WTC11 (cell line): ENCODE measurements at places on chromosomes 1 and 21. TPM values are rescaled to one million over a fixed set of nuclear protein-coding genes. Genes with fewer than 3 reads are reported as not detected.

AMY2B gene
- total RNA-seq: 2.7 to 3.3 TPM (median 3.2 TPM) in 3 replicates

CD48 gene
- total RNA-seq: 0.37 to 0.96 TPM (median 0.66 TPM) in 3 replicates

HMCN1 gene
- 5.6 to 10.6 TPM (median 10.5 TPM) in 3 replicates for total RNA-seq

DNA sequence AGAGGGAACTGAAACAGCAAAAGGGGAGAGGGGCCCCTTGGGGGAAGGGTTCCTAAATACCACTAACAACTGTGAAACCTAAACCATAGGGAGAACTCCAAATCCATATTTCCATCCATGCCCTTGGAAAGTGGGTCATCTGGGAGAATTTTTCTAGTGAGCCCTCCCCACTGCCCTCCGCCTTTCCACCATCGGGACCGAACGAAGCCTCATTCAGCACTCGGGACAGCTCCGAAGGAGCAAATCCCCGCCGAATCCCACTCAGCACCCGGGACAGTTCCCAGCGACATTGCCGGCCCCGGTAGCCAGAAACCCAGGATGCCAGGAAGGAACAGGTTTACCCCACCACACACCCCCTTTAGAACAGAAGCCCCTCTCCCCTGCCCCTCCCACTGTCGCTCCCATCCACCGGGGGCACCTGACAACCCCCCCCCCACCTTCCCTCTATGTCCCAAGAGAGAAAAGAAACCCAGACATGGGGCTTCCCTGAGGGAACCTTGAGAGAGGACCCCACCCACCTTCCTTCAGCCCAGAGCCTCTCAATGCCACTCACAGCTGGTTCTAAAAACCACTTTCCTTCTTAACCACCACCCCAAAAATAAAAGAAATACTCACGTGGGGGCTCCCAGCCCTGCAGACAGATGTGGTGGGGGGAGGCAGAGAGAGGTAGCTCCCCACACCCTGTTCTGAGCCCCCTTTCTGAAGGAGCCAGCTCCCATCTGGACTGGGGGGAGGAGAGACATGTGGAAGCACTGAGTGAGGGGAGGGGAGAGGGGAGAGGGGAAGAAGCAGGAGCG lies 4.5 kb downstream of the DLGAP3 start:
- peaks cover 36% of the 10 kb centered on the region for H3K27me3 ChIP-seq
- H3K4me3 ChIP-seq: no peak overlapping the region
- H3K4me1 ChIP-seq: peaks cover 46% of the 10 kb centered on the region
- H3K36me3 ChIP-seq: no peaks in the 10 kb centered on the region
- H3K27ac ChIP-seq: no peak overlapping the region

- no peaks in the 10 kb centered on the region for H3K27me3 ChIP-seq
- H3K27ac ChIP-seq: peak overlapping the region; percentile 100
- peak overlapping the region; percentile 61 for H3K4me3 ChIP-seq
- H3K36me3 ChIP-seq: peaks cover 55% of the 10 kb centered on the region
- DNase-seq: peak; percentile 95
Observed at GRCh38 chr1:26418865-26419349, 8.3 kb downstream of the LIN28A start.

DNA sequence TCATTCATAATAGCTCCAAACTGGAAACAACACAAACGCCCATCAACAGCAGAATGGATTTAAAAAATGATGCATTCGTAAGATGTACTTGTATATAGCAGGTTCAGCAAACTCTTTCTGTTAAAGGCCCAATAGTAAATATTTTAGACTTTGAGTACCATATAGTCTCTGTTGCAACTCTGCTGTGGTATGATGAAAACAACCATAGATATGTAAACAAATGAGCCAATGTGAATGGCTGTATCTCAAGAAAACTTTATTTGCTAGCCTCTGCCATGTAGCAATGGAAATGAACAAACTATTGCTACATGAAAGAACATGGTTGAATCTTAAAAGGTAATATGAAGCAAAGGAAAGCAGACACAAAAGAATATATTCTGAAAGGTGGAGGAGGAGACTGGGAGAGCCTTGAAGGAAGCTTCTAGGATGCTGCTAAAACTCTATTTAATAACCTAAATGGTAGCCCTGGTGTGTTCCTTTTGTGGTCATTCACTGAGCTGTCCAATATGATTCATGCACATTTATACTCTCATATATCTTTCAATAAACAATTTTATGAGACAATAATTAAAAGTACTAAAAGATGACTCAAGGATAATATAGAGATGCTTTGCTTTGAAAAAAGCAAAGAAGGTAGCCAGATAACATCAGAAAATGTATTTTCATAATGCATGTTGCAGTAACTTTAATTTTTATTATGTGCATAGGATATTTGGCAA lies 29.1 kb upstream of the FMO3 start:
- H3K27me3 ChIP-seq: no peaks in the 10 kb centered on the region
- H3K27ac ChIP-seq: no peak overlapping the region
- DNase-seq: no peak
- no peak overlapping the region for H3K4me3 ChIP-seq

DNA sequence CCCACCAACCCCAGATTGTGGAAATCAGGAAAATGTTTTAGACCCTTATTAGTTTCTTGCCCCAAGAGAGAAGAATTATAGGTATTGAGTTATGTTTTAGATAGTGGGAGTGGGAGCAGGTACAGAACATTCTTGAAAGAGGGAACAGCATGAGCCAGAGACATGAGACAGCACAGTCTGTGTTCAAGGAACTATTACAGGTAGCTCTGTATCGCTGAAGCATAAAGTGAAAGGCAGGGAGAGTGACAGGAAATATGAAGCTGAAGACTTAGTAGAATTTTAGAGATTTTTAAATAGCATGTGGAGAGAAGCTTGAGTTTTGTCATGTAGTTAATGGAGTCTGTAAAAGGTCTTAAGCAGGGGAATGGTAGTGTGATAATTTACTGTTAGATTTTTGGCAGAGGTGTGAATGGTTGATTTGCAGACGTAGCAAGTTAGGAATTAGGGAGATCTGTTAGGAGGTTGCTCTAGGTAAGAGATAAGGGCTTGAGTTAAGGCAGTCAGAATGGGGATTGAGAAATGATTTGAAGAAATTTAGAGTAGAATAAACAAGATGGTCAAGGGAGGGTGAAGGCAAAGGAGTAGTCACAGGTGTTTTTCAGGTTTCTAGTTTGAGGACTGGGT lies 11.6 kb downstream of the SUCO start:
- no peaks in the 10 kb centered on the region for H3K36me3 ChIP-seq
- no peaks in the 10 kb centered on the region for H3K27me3 ChIP-seq
- H3K4me1 ChIP-seq: peaks cover 58% of the 10 kb centered on the region
- no peak for DNase-seq

GRCh38 chr1:206429421-206429820 lies 40.9 kb upstream of the IKBKE start:
- H3K4me1 ChIP-seq: no peaks in the 10 kb centered on the region
- no peak overlapping the region for H3K27ac ChIP-seq
- H3K36me3 ChIP-seq: peaks cover 9% of the 10 kb centered on the region; the same call in 1 of the 2 replicates
- DNase-seq: no peak
- H3K27me3 ChIP-seq: no peaks in the 10 kb centered on the region

- no peak for DNase-seq
- H3K4me3 ChIP-seq: no peak overlapping the region
- no peak overlapping the region for H3K27ac ChIP-seq
- no peaks in the 10 kb centered on the region for H3K36me3 ChIP-seq
Observed at GRCh38 chr1:183593356-183593755, 3.1 kb upstream of the NCF2 start.

DNA sequence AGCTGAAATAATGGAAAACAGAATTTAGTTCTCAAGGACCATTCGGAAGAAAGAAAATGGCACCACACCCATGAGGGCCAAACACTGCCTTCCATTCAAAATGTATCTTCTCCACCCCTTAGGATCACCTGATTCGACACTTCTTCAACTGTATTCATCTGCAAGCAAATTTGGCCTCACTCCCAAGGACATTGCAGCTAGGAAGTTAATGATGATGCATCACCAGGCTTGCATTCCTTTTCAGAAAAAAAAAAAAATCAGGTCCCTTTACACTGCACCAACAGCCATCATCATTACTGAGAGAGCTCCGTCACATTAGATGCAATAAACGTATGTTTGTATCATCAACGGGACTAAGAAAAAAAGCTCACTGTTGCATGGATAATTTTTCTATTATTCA lies 368.3 kb downstream of the PCP4 start:
- no peak for DNase-seq
- H3K27me3 ChIP-seq: no peaks in the 10 kb centered on the region
- H3K27ac ChIP-seq: no peak overlapping the region
- no peaks in the 10 kb centered on the region for H3K36me3 ChIP-seq

- peaks cover 14% of the 10 kb centered on the region for H3K4me1 ChIP-seq
- peaks cover 24% of the 10 kb centered on the region for H3K27me3 ChIP-seq
- no peak overlapping the region for H3K4me3 ChIP-seq
- DNase-seq: no peak
- no peak overlapping the region; the same call in 1 of the 2 replicates for H3K27ac ChIP-seq
Observed at GRCh38 chr1:223706077-223706973, 6.0 kb upstream of the CAPN2 start.

DNA sequence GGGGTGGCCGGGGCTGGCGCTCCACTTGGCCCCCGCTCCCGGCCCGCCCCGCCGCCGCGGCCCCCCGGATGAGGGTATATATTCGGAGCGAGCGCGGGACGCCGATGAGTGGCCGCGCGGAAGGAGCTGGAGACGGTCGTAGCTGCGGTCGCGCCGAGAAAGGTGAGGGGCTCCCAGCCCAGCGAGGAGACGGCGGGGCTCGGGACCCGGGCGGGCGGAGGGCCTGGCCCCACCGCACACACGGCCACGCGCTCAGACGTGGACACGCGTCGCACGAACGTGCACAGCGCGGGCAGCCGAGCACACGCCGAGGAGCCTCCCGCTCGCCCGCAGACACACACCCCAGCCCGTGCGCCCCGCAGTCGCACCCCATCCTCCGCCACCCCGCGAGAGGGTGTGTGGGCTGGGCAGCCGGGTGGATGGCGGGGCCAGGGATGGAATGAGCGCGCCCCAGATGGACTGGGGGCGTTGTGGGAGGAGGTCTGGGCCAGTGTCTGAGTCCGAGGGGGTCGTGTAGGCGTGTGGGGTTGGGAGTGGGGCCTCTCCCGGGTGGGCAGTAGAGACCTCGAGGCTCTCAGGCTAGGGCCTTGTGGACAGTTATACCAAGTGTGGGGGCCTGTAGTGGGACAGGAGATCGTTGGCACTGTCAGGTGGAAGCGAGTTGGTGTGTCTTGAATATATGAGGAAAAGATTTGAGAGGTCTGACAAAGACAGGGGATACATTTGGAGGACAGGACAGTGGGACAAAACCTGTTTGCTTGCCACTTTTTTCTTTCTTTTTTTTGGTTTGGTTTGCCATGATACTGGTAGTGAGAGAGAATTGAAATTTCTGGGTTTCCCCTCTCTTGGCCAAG lies at the start of gene UAP1:
Gene UAP1 (plus strand): TSS at position 107 of the 854 bp plus-strand sequence. CDS start 4,347 bp downstream, outside the sequence.
- no peak for DNase-seq
- peaks cover 9% of the 10 kb centered on the region for H3K27me3 ChIP-seq
- peak within 1 kb of the TSS; percentile 86 for H3K4me3 ChIP-seq
- peaks cover 23% of the 10 kb centered on the region for H3K4me1 ChIP-seq
- peak within 1 kb of the TSS; percentile 95 for H3K27ac ChIP-seq
- H3K36me3 ChIP-seq: peaks cover 8% of the 10 kb centered on the region

DNA sequence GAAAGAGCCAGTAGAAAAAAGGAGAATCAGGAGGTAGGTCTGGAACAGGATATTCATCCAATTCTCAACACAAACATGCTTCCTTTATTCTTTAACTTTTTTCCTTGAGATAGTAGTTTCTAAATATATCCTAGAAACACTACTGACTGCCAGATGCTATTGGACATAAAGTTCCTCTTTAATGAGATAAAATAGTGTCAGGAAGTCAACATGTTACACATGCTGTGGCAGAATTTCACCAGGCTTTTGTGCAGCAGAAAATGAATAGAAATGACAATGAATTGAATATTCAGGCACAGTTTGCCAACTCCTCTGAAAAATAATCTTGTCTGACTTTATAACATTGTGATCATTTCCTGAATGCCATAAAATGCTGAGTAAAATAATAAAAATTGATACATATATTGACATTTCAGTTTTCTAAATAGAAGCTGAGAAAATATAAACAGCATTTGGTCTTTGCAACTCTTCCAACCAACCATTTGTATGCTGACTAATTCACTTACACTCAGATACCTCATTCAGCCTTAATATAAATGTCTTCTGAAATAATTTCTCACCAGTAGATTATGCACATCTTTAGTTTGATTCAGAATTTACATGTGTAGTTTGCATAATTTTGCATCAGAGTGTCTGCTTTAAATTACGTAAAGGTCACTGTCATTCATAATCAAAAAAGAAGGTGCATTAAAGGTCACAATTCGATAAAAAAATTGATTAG lies 486.1 kb upstream of the ADGRL2 start:
- H3K27me3 ChIP-seq: peaks cover 9% of the 10 kb centered on the region
- no peak for DNase-seq
- peak overlapping the region; percentile 34; the same call in 1 of the 2 replicates for H3K27ac ChIP-seq

DNA sequence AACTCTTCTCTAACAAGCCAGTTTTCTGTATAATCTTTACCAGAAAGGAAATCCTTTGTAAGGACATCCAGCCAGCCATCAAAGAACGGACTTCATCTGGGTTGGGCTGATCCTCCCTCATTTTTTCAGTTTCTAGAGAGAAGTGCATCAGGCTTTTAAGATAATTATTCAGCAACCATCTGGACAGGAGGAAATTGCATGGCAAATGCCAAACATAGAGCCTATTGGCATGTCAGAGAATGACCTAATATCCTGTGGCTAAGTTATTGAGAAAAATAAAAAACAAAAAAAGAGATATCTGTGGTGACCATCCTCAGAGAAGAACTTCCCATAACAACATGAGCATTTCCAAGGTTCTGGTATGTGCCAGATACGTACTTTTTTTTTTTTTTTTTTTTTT lies 74.9 kb upstream of the BEND5 start:
- no peaks in the 10 kb centered on the region for H3K27me3 ChIP-seq
- DNase-seq: no peak
- no peak overlapping the region for H3K4me3 ChIP-seq
- peaks cover 11% of the 10 kb centered on the region for H3K4me1 ChIP-seq
- no peak overlapping the region for H3K27ac ChIP-seq

- H3K4me1 ChIP-seq: peaks cover 23% of the 10 kb centered on the region
- no peak overlapping the region for H3K4me3 ChIP-seq
- peaks cover 16% of the 10 kb centered on the region for H3K36me3 ChIP-seq
- DNase-seq: no peak
- H3K27ac ChIP-seq: no peak overlapping the region
Observed at GRCh38 chr1:26791148-26791547, 3.4 kb downstream of the PIGV start.

DNA sequence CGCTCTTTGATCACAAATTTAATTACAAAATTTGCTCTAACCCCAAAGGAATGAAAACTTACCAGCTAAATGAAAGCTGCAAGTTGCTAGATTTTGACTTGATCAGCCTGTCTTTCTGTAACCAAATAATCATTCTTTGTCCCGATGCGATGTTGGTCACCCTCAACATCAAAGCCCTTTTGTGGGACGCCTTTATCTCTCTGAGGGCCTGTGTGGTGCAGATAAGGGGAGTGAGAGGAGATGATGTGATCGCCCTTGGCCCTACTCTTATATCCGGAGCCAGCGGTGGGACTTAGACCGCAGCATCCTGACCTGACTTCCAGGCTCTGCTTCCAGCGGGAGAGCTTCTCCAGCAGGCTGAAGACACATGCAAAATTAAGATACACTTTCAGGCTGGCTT lies 19.3 kb upstream of the UMODL1 start:
- H3K36me3 ChIP-seq: peaks cover 9% of the 10 kb centered on the region
- peaks cover 8% of the 10 kb centered on the region for H3K4me1 ChIP-seq
- DNase-seq: no peak
- no peak overlapping the region for H3K4me3 ChIP-seq
- no peak overlapping the region for H3K27ac ChIP-seq
- peaks cover 4% of the 10 kb centered on the region; the same call in 1 of the 2 replicates for H3K27me3 ChIP-seq

GRCh38 chr1:228031276-228031995 lies 24.6 kb downstream of the WNT3A start:
- H3K4me1 ChIP-seq: no peaks in the 10 kb centered on the region
- no peaks in the 10 kb centered on the region for H3K36me3 ChIP-seq
- H3K27ac ChIP-seq: no peak overlapping the region
- H3K27me3 ChIP-seq: peaks cover 48% of the 10 kb centered on the region
- no peak overlapping the region for H3K4me3 ChIP-seq
